ENCODE measurements at places on chromosomes 7 and 10. TPM values are rescaled to one million over a fixed set of nuclear protein-coding genes. Genes with fewer than 3 reads are reported as not detected.

The MMP21 gene
- not detected for total RNA-seq

The CALHM3 gene
- not detected for total RNA-seq

The EMX2 gene
- total RNA-seq, result 6.7 TPM

The ZEB1 gene
- total RNA-seq, result 229 TPM

GRCh38 chr7:100585511-100586265, at the start of gene LRCH4:
TSS of gene LRCH4 (minus strand) at chr7:100586129. CDS start at chr7:100586100, 29 bp downstream.
- DNase-seq, result no peak

The CALY gene
- total RNA-seq, result not detected

DNA sequence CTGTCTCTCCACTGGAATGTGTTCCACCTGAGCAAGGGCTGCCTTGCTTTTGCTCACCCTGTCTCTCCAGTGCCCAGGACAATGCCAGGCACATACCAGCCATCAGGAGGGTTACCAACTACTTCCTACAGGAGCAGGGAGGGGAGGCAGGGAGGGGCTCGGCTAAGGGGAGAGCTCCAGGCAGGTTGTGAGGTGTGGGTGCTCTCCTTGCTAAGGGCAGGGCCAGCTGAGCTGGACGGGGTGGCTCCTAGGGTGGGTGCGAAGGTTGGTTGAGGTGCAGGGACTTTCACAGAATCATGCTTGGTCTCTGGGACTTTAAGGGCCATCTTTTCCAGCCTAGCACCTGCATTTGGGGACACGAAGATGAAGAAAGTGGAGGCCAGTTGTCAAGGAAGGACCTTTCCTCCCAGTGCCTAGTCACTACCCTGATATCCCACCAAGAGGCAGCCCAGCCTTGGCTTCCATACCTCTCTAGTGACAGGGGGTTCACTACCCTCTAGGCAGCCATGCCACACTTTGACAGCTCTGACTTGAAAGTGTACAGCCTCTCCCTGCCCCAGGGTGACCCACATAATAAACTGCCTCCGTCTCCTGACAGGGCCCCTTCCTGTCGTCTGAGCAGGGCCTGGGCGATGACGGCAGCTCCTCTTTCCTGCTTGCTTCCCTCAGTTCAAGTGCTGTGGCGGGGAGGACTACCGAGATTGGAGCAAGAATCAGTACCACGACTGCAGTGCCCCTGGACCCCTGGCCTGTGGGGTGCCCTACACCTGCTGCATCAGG, 46.5 kb downstream of the TSPAN15 start:
- DNase-seq, result peak; percentile 7

The SLC29A4 gene
- not detected for total RNA-seq

GRCh38 chr10:18144396-18144795, 4.2 kb downstream of the CACNB2 start:
- no peak for DNase-seq

The SLC13A4 gene
- total RNA-seq, result 0.26 TPM

The ASAH2 gene
- total RNA-seq, result not detected

DNA sequence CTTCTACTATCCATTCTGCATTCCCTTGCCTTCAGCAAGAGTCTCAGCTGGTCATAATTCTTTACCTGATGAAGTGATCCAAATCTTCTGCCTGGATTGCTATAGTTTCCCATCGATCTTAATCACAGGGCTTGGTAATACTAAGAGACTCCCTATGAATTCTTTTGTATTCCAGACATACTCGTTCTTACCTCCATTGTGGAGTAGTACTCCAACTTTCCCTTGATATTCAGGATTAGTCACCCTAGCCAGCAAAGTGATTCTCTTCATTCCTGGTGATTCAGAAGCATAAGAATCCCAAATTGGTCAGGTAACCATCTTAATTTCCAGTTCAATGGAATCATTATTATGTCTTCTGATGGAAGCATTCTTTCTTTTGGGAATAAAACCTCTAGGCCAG, 96.7 kb downstream of the TWIST1 start:
- no peak for DNase-seq

- no peak for DNase-seq
These were observed 101.2 kb downstream of the GRB10 start for GRCh38 chr7:50681432-50682045.

DNA sequence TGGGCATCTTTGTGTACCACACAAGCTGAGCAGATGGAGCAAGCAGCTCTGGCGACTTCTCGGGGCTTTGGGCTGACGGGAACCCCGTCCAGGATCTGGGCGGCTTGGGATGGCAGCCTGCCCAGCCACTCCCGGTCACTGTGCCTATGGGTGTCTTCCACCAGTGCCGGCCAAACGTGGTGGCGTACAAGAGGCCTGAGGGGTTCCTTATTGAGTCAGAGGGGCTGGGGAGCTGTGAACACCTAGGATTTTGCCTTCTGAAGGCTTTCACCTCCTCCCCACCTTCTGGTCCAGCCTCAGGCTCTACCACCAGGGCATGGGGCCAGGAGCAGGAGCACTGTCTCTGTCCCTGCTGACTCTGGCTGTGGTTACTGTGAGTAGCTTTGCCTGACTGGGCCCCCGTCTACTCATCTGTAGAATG, 71.8 kb upstream of the PPIF start:
- DNase-seq, result no peak

- peak; percentile 46 for DNase-seq
These were observed 977 bp downstream of the CACNB2 start for GRCh38 chr10:18140957-18141845.

GRCh38 chr10:44056206-44056605, 328.7 kb downstream of the CXCL12 start:
- no peak for DNase-seq

The NRCAM gene
- total RNA-seq, result 2.0 TPM

DNA sequence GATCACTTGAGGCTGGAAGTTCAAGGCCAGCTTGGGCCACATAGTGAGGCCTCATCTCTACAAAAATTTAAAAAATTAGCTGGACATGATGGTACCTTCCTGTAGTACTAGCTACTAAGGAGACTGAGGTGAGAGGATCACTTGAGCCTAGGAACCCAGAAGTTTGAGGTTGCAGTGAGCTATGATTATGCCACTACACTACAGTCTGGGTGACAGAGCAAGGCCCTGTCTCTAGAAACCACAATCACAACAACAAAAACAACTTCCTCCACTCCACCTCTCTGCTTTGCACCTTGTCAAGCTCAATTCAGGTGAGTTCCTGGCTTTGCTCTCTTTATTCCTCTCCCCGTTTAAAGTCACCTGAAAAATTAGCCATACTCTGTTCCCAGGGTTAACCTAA, 8.3 kb upstream of the CAPZA2 start:
- DNase-seq, result no peak

DNA sequence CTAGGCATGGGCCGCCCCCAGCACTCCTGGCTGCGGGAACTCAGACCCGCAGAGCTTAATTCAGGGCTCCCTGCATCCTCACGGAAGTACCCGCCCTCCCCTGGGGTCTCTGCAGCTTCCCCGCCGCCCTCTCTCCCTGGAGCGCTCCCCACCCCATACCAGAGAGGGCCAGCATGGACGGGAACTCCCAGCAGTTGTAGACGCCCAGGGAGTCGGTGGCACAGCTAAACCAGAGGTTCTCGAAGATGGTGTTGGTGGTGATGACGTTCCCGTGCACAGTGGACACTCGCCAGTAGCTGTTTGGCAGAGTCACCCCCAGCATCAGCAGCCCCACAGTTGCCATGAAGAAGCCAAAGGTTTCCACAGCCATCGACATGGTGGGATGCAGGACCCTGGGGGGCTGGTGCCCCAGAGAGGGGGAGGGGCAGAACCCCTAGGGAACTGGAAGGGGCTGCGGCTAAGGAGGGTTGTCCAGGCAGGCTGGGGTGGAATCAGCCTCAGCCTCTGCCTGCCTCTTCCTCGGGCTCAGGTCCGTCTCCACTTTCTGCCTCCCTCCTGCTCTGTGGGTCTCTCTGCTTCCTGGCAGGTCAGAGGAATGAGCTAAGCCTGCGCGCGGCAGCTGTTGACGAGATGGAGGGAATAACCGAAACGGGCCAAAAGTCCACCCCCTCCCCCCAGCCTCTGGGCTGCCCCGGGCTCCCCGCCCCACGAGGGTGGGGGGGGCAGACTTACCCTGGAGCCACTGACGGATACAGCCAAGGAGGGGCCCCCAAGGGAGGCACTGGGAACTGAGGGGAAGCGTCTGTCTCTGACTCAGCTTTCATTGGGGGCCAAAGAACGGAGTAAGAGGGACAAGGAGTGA, at the start of gene CLDN15:
Gene CLDN15, minus strand, starts transcription at position 597 of the 862 bp plus-strand sequence. Its CDS starts 221 bp downstream, at position 376.
- peak; percentile 78 for DNase-seq

DNA sequence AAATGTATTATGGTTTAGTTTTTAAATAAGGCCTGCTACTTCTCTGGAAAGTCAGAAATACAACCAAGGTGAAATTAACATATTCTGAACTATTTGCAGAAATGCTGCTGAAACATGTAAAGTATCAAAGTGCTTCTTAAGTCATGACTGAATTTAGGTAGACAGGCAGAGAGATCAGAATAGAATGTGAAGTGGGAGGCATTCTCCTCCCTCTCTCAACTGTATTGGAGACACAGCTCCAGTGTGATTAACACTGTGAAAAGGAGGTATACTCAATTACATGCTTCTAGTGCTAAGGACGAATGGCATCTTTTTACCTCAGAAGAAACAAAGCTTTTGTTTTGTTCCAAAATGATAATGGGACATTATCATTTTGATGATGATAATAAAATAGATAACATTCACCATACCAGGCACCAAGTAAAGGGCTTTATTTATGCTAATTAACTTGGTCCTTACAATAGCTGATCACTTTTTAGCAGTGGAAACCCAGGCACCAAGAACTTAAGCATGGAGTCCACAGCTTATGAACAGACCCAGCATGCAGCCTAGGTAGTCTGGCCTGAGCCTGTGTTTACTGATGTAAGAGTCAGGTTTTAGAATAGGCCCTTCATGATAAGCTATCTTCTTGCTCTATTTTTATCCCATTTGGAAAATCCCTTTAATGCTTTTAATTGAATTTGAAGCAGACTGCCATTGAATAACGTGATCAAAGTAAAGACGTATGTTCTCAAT, 26.0 kb downstream of the PPP1R9A start:
- no peak for DNase-seq

DNA sequence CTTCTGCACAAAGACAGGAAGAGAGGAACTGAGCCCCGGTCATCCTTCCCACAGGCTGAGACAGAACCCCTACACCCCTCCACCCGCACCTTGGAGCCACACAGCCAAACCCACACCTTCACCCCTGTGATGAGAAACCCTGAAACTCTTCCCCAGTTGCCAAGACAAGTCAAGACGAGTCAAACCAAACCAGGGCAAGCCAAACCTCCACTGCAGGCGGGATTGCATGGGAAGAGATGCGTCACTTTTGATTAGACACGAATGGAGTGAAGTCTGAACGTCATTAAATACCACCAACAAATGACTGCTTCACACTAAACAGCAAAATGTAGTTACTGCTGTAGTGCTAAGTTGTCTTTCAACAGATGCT, 73.8 kb downstream of the PRPF18 start:
- no peak for DNase-seq

DNA sequence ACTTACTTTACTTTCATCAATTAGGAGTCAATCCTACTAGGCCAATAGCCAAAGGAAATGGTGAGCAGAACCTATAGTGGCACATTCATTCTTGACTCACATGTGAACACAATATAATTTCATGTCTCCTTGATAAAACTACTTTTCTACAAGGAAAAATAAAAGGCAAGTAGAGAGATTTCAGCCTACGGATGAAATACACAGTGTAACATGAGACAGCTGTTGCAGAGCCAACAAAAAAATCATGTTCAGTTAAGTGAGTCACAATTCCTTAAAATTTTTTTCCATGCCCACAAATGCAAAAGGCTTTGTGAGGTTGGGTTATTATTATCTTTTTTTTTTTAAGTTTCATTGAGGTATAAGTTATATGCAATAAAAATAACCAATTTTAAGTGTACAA, 54.8 kb downstream of the GPR141 start:
- DNase-seq, result no peak

- DNase-seq, result no peak
These were observed 799 bp downstream of the VAX1 start for GRCh38 chr10:117137031-117137910.

The NEURL1 gene
- total RNA-seq, result 4.6 TPM

The PDZD7 gene
- 1.3 TPM for total RNA-seq

DNA sequence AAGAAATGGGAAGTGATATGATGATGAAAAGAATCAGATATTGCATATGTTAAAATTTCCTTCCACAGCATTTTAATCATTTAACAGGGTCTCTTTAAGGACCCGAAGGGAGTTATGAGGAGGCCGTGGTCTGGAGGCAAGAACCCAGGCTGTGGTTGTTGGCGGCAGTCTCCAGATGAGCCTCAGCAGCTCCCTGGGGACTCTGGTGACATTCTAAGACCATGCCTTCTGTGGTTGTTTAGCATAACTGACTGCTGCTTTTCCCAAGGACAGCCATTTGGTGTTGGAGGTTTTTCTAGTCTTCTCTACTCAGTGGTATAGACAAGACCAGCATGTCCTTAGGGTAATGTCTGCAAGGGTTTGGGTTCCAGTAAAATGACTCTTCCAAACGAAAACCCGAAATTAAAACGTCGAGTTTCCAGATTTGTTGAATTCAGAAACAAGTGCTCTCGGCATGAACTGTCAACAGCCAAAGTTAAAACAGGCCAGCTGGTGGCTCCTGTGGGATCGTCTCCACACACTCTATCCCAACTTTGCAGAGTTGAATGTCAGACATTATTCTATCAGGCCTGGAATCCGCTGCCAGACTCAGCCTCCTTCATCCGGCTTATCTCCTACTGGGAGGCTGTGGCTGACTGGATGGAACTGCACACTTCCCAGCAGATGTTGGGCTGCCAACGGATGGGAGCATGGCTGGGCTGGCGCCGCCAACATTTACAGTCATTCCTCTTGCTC, 183.1 kb downstream of the TAX1BP1 start:
- no peak for DNase-seq

- no peak for DNase-seq
These were observed 339.2 kb upstream of the PODXL start for GRCh38 chr7:131895541-131896164.

DNA sequence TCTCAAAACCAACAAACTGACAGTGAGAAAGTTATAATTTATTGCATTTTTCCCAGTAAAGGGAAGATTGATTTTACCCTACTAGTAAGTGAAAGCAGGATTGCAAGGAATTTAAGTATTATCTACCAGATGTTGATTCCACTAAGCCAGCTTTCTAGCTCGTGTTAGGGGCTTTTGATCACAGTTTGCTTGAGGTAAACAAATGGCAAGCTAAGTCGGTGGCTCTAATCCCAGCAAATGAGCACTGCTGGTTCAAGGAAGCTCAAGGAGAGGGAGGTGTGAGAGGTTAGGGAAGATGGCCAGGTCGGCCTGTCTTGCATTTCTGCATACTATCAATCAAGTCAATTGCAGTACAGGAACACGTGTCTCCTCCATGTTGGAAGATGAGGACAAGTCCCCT, 448.7 kb upstream of the POM121L12 start:
- DNase-seq, result no peak

The LRRC4 gene
- 1.7 TPM for total RNA-seq

The TAS2R40 gene
- total RNA-seq, result not detected

The KNDC1 gene
- total RNA-seq, result 4.6 TPM

DNA sequence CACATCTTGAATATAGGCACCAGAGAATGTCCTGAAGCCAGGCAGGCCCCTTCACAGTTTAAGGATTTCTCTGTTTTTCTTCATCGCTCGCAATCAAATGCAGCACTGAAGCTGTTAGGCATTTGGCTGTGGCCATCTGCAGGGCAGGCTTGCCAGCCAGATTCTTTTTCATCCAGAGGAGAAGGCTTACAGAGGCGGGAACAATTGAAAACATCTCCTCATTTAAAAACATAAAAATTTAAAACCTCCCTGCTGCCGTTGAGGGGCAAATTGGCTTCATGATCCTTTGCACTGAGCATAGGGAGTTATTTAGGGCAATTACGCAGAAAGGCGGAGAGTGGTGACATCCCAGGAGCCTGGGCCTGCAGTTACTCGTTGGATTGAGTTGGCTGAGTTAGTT, 500.0 kb downstream of the TYW1 start:
- no peak for DNase-seq
